ENCODE measurements at places on chromosomes 1 and 21.

DNA sequence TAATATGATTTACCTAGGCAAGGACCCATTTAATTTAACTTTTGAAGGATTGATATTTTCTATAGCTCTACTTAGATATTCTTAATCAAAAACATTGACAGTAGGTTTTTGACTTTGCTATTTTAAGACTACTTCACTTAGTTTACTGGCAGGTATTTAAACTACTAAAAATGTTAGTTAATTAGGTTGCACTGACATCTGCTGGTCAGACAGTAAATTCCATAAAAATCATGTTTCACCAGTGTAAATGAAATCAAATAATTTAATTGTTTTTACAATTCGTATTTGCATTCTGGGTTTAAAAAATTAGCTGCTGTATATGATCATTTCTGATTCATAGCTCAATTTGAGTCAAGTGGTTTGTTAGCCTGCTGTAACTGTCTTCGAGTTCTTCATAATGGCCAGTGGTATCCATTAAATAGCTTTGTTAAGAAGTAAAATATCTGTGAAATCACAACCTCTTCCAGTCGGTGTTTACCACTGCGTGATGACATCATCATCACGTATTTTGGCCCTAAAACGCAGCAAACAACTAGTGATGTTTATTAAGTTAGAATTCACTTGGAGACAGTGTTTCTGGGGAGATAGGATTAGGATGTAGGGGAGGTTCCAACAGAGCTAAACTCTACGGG is 26.2 kb downstream of the EXTL2 start:
- DNase-seq, result peak; percentile 23

DNA sequence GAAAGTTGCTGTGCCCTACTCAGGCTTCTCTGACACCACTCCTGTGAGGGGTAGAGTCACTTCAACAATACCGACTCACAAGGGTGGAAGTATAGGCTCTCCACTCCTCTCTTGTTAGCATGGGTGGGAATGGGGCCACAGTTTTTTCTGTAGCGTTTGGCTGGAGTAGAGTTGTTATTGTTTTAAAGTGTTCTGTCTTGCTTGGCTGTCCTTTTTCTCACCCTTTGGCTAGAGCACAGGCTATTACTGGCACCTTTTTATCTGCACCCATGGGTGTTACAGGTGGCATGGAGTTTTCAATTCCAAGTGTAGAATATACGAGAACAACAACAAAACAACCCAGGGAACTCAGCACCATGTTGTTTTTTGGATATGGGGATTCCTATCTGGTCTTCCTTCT is 74.3 kb upstream of the CD5L start:
- no peak for DNase-seq

DNA sequence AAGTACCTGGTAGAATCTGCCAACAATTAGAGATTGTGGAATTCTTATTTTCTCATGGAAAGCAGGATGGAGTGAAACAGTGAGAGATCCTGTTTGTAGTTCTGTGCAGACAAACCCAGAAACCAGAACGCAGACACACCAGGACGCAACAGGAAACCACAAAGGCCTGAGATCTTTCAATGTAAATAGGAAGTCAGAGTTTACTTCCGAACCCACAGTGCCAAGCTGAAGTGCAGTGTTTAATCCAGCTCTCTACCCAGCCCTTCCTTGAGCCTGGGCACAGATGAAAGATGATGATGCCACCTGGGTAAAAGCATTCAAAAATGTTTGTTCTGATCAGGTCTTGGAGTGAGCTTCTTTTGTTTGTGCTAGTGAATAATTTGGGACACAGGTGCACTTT is 244.2 kb upstream of the HOOK1 start:
- DNase-seq, result no peak

GRCh38 chr1:94709891-94710581 is 110.1 kb upstream of the SLC44A3 start:
- no peak for DNase-seq

GRCh38 chr1:201004732-201005131 is 18.8 kb downstream of the KIF21B start:
- no peak for DNase-seq

DNA sequence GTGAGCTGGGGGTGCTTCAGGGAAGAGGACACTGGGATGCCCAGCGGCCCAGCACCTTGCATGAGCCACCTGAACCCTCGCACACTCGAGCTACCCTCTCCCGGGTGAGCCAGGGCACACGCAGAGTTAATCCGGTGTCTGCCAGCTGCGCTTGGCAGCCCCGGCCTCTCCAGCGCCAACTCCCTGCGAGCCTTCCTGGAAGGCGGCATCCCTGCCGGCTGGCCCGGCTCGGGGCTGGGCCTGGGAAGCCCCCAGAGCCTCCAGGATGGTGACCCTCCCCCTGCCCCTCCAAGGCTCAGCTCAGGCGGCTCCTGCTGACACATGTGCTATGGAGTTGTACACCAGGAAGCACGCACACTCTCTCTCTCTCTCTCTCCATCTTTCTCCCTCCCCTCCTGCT is 48.7 kb downstream of the RAP1GAP start:
- DNase-seq, result no peak

DNA sequence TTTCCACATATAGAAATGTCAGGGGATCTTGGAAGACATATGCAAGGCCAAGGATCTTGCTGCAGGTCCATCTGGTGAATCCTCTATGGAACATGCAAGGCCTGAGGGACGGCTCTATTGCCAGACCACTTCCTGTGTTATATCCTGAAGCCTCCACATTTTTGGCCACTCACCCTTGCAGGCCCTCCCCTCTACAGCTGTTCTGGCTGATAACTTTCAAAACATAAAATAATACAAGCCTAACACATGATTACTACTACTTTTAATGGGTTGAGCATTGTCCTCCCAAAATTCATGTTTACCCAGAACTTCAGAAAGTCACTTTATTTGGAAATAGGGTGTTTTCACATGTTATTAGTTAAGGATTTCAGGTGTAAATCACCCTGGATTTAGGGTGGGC is 18.5 kb upstream of the LYPLAL1 start:
- no peak for DNase-seq

DNA sequence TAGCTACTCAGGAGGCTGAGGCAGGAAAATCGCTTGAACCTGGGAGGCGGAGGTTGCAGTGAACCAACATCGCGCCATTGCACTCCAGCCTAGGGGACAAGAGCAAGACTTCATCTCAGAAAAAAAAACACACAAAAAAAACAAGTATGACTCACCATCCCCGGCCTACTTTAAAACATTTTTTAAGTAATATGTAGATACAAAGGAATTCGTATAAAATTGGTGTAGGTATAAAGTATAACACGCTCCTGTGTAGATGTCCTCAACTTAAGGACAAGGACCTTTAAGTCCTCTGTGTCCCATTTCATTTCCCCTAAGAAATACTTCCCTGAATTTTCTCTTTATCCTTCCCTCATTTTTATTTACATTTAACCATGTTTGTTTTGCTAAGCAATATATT is 73.4 kb upstream of the PKN2 start:
- DNase-seq, result no peak

- DNase-seq, result no peak
These were observed 180.6 kb upstream of the EDN2 start for GRCh38 chr1:41664861-41665640.

DNA sequence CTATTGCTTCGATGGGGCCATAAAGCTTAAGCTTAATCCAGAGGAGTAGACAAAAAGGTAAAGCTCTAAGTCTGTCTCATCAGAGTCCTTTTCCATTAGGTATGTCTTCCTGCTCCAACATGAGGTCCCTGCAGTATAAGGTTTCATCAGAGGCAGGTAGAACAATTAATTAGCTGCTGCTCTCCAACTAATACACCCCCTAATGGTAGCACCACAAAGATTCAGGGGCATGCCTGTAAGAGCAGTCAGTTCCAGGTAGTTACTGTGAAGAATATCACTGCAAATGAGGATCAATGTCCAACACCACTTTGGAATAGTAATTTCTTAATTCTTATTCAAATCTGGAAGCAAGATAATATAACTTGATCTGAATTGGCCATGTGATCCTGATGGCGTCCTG is 160.3 kb upstream of the ESRRG start:
- DNase-seq, result no peak

DNA sequence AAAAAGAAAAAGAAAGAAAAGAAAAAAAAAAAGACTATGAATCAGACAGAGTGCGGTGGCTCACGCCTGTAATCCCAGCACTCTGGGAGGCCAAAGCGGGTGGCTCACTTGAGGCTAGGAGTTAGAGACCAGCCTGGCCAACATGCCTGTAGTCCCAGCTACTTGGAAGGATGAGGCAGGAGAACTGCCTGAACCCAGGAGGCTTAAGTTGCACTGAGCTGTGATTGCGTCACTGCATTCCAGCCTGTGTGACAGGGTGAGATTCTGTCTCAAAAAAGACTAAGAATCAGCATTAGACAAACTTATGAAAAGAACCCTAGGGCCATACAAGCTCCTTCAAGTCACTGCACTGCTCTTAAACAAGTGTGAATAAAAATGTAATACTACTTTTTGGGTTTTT is 16.9 kb downstream of the PSMB4 start:
- no peak for DNase-seq

DNA sequence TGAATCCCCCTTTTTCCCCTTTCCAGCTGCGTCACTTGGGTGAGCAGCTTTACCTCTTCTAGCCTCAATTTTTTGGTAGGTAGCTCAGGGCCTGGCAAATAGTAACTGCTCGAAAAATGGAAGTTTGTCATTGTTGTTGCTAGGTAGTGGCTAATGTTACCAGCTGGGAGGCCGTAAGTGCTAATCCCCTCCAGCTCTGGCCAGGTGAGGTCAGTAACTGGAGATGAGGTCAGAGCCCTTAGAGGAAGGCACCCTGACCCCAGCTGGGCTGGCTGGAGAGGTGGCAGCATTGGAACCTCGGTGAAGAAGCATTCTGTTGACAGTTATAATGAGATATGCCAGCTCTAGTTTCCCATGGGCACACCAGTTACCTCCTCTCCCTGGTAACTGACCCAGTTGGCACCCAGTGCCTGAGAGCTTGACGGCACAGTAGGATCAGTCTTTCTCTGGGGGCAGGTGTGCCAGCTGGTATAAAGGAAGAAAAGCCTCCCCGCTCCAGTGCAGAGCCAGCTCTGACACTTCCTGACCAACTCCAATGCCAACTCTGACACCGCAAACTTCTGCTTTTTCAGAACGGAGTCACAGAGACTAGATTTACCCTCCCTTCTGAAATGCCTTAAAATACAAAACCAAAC is 35.0 kb upstream of the SLC2A1 start:
- no peak for DNase-seq

- peak; percentile 40 for DNase-seq
These were observed 668 bp downstream of the CBR3 start for GRCh38 chr21:36135391-36136102.

DNA sequence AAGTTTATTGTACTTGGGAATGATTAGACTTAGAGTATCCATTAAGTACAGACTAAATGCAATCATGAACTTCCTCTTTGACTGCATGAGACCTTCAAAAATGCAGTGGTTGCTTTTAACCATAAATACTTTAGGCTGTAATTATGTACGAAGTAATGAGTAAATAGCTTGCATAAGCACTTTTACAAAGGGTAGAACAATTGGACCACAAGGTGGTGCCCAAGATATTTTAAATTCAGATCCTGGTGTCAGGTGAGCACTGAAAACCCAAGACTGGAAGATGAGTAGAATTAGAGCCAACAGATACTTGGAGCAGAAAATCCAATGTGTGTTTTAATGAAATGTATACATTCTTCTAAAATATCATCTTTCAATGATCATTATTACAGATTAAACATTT is 43.4 kb upstream of the RHOU start:
- peak; percentile 53 for DNase-seq

DNA sequence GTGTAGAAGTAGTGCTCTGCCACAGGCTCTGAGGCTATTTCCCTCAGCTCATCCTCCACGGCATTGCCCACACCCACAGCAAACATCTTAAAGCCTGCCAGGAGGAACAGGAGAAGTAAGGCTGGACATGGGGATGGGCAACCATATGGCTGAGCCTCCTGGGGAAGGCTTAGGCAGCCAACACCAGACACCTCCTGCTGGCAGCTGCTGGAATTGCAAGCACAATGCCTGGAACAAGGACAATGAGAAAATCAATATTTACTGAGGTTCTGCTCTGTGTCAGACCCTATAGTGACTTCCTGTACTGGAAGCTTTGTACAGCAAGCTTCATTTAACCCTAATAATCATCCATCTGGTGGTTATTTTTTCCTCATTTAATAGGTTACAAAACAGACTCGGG is 8.2 kb downstream of the MATN1 start:
- no peak for DNase-seq

DNA sequence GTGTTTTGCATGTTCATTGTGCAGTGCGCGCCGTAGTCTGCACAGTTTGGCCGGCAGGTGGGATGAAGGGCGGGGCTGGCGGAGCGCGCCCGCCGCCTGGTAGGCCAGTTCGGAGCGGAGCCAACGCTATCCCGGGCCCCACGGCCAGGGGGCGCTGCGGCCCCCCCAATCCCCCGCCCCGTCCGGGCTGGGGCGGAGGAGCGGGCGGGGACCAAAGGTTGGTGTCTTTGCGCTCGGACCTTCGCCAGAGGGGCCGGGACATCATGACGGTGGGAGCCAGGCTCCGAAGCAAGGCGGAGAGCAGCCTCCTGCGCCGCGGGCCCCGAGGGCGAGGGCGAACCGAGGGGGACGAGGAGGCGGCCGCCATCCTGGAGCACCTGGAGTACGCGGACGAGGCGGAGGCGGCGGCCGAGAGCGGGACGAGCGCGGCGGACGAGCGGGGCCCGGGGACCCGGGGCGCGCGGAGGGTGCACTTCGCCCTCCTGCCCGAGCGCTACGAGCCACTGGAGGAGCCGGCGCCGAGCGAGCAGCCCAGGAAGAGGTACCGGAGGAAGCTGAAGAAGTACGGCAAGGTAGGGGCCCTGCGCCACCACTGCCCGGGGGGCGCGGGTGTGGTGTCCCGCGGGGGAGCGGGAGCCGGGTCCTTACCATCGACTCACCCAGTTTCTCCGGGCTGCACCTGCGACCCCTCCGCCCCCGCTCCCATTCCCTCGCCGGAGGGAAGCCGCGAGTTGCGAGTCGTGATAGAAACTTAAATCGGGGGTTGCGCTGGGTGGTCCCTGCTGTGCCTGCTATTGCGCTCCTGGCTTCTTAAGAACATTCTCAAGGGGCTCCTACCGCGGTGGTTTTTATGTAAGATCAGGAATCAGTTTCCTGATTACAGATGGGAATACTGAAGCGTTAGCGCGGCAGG is at the start of gene C1orf115:
TSS of gene C1orf115 (plus strand) at position 224 of the 913 bp plus-strand sequence. CDS start at position 264, 40 bp downstream.
- peak; percentile 59 for DNase-seq

- no peak for DNase-seq
These were observed 75.8 kb downstream of the RRAGC start for GRCh38 chr1:38783640-38784229.

DNA sequence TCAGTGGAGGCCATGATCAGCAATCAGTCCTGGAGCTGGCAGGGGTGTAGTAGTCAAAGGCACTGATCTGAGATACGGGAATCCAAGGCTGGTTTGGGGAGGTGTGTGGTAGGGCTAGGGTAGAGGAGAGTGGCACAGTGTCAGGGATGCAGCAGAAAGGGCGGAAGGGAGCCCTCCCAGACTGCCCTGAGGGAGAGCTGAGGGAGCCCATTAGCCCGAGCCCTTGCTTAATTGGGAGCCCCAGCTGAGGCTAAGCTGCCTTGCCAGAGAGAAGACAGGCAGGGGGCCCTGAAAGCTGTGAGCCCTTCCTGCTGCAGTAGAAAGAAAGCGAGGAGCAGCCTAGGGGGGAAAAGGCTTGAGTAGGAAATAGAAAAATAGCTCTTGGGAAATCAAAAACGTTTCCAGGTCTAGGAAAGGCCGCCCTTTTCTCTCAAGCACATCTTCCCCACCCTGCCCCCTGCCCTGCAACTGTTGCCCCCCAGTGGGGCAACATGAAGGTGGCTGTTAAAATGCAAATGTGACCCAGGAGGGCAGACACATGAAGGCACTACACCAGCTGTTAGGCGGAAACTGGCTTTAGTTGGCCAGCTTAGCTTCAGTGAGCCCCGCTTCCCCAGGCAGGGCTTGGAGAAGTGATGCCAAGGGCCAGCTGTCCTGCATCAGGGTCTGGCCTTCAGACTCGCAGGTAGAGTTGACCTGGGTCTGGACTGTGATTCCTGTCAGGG is 106.2 kb downstream of the UCK2 start:
- DNase-seq, result no peak

All from SK-N-DZ (cell line).